Stimulated activated CD8-positive, alpha-beta memory T cell treated with anti-CD3 and anti-CD28 coated beads, Interleukin-2, amount 100 ng/mL, for 1 hour (primary cell): ENCODE measurements at places on chromosomes 2 and 18.

DNA sequence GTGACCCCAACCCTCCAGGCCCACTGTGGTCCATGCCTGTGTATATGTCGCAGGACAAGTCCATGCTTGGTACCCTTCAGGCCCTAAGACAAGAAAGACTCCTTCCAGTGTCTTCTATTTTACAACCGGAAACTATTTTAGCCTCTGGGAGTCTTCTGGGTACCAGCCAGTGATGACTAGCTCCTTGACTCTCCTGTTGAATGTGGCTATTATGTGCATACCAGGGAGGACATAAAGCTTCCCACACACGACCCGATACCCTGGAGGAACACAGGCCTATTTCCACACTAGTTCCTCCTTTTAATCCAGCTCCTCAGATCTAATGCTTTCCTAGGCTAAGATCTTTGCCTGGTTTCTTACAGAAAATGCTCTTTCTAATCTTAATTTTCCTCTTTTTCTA is 178.1 kb downstream of the NCKAP5 start:
- no peak for DNase-seq

- no peak for DNase-seq
Measured at GRCh38 chr2:195368249-195369217, 288.5 kb upstream of the SLC39A10 start.

DNA sequence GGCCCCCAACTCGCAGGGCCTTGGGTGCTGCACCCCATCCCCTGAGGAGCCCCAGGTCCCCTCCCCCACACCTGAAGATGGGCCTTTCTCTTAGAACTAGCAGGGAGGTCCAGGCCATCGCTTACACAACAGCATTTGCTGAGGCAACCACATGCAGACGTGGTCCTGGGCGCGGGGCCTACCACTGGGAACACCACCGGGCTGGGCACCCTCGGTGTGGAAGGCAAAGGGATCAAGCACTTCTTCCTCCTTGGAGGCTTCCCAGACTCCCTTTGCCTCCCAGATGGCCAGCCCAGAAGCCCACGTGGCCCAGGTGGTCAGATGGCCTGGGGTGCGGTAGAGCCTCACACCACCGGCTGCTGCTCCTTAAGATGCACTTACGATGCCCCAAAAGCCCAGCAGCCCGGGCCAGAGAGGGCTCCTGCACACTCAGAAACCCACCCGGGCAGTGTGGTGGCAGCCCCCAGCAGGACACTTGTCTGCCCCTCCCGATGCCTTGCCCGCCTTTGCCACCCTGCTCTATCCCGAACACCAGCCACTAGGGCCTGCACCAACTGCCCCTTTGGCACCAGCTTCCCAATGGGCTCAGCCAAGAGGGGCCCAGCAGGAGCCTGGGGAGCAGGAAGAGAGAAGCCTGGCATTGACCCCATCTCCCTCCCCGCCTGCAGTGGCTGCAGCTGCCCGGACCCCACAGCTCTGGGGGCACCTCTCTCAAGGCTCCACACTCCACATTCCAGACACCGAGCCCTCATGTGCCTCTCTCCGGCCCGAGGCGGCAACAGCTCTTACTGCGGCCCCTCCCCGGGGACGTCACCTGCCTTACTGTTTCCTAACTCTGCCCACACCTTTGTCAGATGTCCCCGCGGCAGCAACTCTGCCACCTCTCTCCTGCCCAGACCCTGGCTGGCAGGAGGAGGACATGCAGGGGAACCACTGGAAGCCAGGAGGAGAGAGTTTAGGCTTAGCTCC is 13.9 kb upstream of the MLPH start:
- no peak for DNase-seq

DNA sequence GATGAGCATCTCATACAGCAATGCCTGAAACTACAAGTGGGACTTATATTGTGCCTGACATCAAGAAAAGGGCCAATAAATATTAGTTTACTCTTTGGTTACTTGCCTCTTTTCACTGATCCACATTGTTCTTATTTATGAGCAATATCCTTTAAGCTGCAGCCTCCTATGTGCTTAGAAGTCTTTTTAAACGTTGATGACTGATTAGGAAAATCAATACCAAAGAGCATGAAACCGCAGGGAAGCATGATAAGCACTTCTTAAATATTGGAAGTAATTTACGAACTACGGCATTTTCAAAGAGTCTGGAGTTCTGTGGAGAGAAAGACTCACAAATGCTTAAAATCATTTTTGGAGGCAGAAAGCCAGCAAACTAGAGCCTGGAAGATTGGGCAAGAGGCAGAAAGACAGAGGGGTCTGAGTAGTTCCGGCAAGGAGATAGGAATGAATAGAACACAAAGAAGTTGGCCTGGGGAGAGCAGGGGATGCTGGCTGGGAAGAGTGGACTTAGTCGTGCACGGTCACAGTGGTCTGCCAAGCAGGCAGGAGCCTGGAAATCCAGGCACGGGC is 122.6 kb upstream of the NOSTRIN start:
- DNase-seq, result no peak
